Adrenal gland (tissue), 19 donors: ENCODE measurements at places on chromosomes 5 and 9. TPM values are rescaled to one million over a fixed set of nuclear protein-coding genes. Genes with fewer than 3 reads are reported as not detected.
A peak's percentile ranks its signal among the peaks of the same experiment; 100 is the strongest.

DNA sequence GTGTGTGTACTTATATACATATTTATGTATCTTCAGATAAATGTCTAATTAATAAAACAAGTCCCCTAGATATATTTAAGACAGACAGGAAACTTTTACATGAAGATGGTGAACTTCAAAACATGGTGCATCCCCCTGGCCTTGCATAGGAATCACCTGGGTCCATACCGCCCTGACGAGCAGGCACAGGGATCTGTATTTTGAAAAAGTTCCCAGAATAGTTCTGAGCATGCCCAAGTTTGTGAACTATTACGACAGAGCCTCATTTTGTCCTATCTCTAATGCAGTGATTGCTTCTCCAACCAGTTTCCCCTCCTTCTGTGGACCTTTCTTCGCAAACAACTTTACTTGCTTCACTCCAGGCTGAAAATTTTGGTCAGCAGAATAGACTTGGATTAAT, 98.1 kb downstream of the APBA1 start:
- H3K27ac ChIP-seq: no peak overlapping the region
- H3K4me3 ChIP-seq: no peak overlapping the region
- H3K36me3 ChIP-seq: no peaks in the 10 kb centered on the region
- H3K27me3 ChIP-seq: no peaks in the 10 kb centered on the region

DNA sequence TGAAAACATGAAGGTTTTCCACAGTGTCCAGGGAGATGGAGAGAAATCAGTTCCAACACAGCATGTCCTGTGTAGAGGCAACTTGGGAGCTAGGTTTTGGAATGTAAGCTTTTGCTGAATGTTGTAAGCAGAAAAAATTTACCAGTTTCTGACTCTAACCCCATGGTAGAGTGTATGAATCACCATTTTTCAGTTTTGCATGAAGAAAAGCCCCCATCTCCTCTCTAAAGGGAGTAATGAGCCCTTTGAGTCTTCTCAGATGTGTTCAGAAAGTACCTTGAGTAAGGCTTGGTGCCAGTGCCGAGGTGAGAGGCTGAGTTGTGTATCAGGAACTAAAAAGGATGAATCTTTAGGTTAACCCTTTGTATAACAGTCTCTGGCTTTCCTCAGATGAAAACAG, 96.2 kb downstream of the ADRB2 start:
- peaks cover 3% of the 10 kb centered on the region for H3K27me3 ChIP-seq
- DNase-seq: no peak
- H3K4me3 ChIP-seq: no peak overlapping the region
- H3K27ac ChIP-seq: no peak overlapping the region
- H3K36me3 ChIP-seq: no peaks in the 10 kb centered on the region

- no peaks in the 10 kb centered on the region for H3K36me3 ChIP-seq
- H3K4me1 ChIP-seq: no peaks in the 10 kb centered on the region
- DNase-seq: no peak
Observed at GRCh38 chr5:93206203-93206602, 374.8 kb downstream of the NR2F1-AS1 start.

Gene PTPA
- polyA plus RNA-seq: 96.4 TPM

Gene ANKRD34B
- 0.04 TPM for polyA plus RNA-seq

Gene ERBIN
- 10.7 TPM for polyA plus RNA-seq

Gene MED7
- polyA plus RNA-seq: 42.4 TPM

Gene PIP5KL1
- polyA plus RNA-seq: 0.54 TPM

GRCh38 chr9:108972626-108973209, 38.5 kb downstream of the ABITRAM start:
- no peak for DNase-seq
- H3K36me3 ChIP-seq: no peaks in the 10 kb centered on the region
- H3K27ac ChIP-seq: no peak overlapping the region
- no peak overlapping the region for H3K4me3 ChIP-seq

- H3K27me3 ChIP-seq: no peaks in the 10 kb centered on the region
- H3K36me3 ChIP-seq: no peaks in the 10 kb centered on the region
- no peaks in the 10 kb centered on the region for H3K4me1 ChIP-seq
- no peak for DNase-seq
- H3K4me3 ChIP-seq: no peak overlapping the region
Observed at GRCh38 chr9:129720865-129721545, 31.8 kb downstream of the PTGES start.

- no peak overlapping the region for H3K27ac ChIP-seq
- DNase-seq: no peak
- no peaks in the 10 kb centered on the region for H3K27me3 ChIP-seq
Observed at GRCh38 chr5:94485067-94485466, 133.3 kb downstream of the KIAA0825 start.

DNA sequence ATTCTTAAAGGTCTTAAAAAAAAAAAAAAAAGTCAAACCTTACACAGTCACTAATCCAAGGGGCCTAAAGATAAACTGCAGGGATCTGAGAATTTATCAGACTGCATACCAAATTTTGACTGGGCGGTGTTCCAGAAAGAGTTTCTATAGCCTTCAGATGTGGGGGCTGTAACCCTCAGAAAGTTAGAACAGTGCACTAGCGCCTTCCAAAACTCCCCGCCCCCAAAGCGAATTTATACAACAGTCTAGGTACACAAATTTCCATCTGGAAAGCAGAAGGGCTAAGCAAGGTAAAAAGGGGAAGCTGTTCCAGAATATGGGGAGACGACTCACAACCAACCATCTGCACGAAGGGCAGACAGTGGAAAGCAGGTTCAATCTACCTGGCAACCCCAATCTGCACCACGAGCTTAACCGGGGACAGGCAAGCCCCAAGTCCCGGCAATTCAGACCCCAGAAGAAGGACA, 813 bp downstream of the ERMP1 start:
- H3K27ac ChIP-seq: no peak overlapping the region
- no peaks in the 10 kb centered on the region for H3K36me3 ChIP-seq
- peak overlapping the region; percentile 71 for H3K4me3 ChIP-seq

Gene PRUNE2
- polyA plus RNA-seq: 63.2 TPM

GRCh38 chr5:61263561-61264272, 68.3 kb upstream of the ZSWIM6 start:
- H3K27ac ChIP-seq: no peak overlapping the region
- no peak for DNase-seq
- H3K4me3 ChIP-seq: no peak overlapping the region
- H3K27me3 ChIP-seq: no peaks in the 10 kb centered on the region
- H3K36me3 ChIP-seq: no peaks in the 10 kb centered on the region

DNA sequence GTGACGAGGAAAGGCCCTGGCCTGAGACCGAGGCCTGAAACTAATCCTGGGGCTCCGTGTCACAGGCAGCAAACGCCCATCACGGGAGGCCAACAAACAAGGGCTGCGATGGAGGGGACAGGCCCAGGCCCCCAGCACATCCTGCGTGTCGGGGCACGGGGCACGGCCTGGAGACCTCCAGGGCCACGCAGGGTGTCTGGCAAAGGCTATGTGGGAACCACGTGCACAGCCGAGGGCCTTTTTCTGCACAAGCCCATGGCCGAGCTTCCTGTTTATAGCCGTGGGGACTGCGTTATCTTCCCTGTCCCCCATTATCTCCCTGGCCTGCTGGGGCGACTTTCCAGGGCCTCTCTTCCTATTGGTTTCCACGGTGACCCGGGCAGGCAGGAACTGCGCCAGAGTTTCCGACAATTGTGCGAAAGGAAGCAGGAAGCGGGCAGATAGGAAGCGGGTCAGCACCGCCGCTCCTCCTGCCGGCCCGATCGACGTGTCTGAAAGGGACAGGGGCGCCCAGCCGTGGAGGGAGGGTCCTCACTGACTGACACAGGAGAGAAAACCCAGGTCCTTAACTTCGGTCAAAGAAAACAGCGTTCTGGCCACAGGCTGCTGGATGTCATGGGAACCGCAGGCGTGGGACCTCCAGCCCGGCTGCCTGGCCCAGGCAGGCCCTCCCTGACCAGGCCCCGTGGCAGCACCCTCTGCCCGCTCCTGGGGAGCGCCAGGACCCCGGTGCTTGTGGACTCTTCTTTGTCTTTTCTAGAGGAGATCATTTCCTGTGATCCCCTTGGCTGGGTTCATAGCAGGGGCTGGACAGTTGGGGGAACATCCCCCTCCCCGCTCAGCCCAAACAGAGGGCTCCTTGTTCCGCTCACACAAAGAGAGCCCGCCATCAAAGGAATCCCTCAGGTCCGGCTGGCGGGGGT, 29.1 kb upstream of the SEC16A start:
- peak overlapping the region; percentile 32 for H3K27ac ChIP-seq
- H3K36me3 ChIP-seq: no peaks in the 10 kb centered on the region
- H3K4me3 ChIP-seq: no peak overlapping the region
- H3K27me3 ChIP-seq: no peaks in the 10 kb centered on the region

- no peak overlapping the region for H3K27ac ChIP-seq
- no peak overlapping the region for H3K4me3 ChIP-seq
- H3K36me3 ChIP-seq: no peaks in the 10 kb centered on the region
- no peaks in the 10 kb centered on the region for H3K27me3 ChIP-seq
Observed at GRCh38 chr5:140598836-140599235, 34.1 kb downstream of the CD14 start.

Gene DELE1
- polyA plus RNA-seq: 70.8 TPM

Gene CETN3
- polyA plus RNA-seq: 20.4 TPM

- DNase-seq: no peak
- H3K27ac ChIP-seq: no peak overlapping the region
- H3K36me3 ChIP-seq: no peaks in the 10 kb centered on the region
- no peaks in the 10 kb centered on the region for H3K4me1 ChIP-seq
Observed at GRCh38 chr9:102237520-102237919, 499.1 kb upstream of the GRIN3A start.

DNA sequence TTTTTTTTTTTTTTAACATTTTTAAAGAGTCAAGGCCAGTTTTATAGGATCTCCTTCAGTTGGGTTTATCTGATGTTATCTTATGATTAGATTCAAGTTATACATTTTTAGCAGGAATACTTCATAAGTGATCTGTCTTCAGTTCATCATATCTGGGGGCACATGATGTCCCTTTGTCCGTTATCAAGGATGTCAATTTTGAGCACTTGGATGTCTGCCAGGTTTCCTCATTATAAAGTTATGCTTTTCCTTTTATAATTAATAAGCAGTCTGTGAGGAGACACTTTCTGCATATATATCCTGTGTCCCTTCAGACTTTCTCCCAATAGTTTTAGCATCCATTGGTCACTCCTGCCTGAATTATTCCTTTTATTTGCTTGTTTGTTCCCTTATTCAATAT, 11.8 kb downstream of the HDHD3 start:
- H3K4me3 ChIP-seq: no peak overlapping the region
- DNase-seq: no peak
- peaks cover 11% of the 10 kb centered on the region for H3K4me1 ChIP-seq
- H3K36me3 ChIP-seq: no peaks in the 10 kb centered on the region
- H3K27ac ChIP-seq: no peak overlapping the region
- no peaks in the 10 kb centered on the region for H3K27me3 ChIP-seq
